ENCODE measurements at places on chromosomes 7 and 10.

DNA sequence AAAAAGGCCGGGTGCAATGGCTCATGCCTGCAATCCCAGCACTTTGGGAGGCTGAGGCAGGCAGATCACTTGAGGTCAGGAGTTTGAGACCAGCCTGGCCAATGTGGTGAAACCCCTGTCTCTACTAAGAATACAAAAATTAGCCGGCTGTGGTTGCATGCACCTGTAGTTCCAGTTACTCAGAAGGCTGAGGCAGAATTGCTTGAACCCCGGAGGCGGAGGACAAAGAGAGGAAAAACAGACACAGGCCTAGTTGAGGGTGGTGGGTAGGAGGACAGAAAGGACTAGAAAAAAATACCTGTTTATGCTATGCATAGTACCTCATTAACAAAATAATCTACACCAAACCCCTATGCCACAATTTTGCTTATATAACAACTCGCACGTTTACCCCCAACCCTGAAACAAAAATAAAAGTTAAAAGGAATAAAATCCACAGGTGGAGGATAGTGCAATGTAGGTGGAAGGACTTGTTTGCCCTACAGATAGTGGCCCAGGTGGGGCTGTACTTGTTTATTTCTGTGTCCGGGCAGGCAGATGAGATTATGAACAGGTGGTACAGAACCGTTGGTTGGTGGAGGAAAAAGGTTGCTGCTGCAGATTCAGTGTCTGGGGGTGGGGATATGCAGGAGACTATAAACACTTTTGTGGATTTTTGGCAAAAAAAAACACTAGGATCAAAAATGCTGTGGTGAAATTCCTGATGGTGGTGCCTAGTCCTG, 5.1 kb downstream of the ZNF680 start:
- DNase-seq, result no peak

- no peak for DNase-seq
Observed at GRCh38 chr10:4807761-4808507, 18.1 kb upstream of the AKR1E2 start.

GRCh38 chr10:12549297-12549696, 199.9 kb downstream of the CAMK1D start:
- DNase-seq, result no peak

DNA sequence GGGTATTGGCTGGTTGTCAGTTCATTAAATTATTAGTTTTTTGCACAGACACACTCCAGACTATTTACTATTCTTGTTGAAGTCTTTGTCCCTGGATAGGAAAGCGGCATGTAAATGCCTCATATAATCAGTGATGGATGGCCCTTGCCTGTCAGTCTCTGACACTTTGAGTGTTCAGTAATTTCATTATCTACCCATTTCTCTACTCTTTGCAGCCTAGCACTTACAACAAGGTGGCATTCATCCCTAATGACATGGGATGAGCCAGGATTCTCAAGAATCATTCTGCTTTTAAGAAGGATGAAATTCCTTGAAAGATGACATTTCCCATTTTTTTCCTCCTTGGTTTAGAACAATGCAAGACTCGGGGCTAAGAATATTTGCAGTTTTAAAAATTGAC, 155.7 kb downstream of the SORCS3 start:
- DNase-seq, result no peak

DNA sequence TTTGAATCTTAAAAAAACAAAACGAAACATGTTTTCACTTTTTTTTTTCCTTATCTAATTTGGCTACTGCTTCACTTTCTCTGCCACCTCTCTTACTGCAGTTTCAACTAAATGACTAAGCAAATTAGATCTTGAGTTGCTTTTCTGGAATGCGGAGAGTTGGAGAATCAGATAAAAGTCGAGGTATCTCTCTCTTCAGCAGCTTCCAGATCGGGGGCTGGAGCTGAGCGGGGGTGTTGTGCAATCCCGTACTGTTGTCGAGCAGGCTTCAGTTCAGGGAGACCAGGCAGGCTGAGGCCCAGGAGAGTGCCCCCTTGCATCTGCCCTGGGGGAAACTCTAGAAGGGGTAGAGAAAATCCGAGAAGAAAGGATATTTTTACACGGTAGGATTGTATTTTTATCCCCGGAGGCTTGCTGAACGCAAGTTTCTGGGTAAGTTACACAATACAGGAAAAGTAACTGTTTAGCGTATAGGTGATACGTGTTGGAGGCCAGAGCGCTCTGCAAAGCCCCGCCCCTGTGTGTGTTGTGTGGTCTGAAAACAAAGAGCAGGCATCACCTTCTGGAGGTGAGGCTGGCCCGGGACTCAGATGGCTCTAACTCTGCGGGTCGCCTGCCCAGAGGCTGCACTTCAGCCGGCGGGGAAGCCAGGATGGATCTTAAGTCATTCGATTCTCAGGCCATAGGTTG, 116.6 kb downstream of the KLF6 start:
- no peak for DNase-seq

- no peak for DNase-seq
Observed at GRCh38 chr10:34814223-34814912, 728 bp downstream of the PARD3 start.

GRCh38 chr7:95411036-95411435, 14.9 kb upstream of the PON3 start:
- no peak for DNase-seq

GRCh38 chr10:50431791-50432190, 180.5 kb upstream of the ASAH2 start:
- DNase-seq, result no peak

- no peak for DNase-seq
Observed at GRCh38 chr7:129008645-129009414, 46.1 kb downstream of the TNPO3 start.

GRCh38 chr7:96224685-96225084, 97.2 kb downstream of the SLC25A13 start:
- no peak for DNase-seq

- no peak for DNase-seq
Observed at GRCh38 chr10:121510201-121510771, 88.0 kb downstream of the FGFR2 start.

GRCh38 chr7:1170741-1171501, 10.9 kb upstream of the ZFAND2A start:
- DNase-seq, result no peak

DNA sequence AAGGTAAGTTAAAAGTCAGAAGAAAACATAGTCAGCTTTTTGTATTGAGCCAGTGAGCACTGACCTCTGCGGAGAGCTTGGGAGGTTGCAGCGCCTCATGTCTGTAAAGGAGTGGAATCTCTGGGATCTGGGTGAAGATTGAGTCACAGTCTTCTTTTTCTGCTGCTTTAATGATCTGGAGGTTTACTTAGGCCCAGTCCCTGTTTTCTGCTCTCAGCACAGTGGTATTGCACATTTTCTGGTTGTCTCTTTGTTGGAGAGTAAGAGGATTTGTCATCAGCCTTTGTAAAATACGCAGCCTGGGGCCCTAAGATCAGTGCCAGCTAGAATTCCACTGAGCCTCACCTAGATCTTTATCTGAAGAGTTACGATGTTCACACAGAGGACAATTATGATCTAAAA, 58.3 kb upstream of the GJD4 start:
- DNase-seq, result no peak

DNA sequence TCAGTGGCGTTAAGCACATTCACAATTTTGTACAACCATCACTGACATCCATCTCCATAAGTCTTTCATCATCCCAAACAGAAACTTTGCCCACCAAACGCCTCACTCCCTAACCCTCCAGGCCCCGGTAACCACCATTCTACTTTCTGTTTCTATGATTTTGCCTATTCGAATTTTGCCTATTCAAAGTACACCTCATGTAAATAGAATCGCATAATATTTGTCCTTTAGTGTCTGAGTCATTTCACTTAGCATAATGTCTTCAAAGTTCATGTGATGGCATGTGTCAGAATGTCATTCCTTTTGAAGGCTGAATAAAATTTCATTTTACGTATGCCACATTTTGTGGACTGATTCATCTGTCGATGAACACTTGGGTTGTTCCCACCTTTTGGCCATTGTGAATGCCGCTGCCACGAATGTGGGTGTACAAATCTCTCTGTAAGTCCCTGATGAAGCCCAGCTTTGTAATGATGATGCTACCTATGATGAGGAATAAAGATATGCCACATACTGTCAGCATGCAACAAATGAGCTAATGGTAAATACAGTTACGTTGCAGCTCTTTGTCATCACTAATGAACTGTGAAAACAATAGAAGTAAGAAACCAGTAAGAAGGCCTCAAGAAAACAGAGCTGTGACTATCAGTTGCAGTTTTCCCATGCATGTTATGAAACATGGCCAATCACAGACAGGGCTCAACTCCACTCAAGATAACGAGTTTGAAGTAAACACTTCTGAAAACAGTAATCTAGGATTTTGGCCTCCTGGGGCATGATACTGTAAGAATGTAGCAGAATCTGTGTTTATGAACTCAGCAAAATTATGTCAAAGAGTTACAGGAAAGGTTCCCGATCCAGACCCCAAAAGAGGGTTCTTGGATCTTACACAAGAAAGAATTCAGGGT, 120.0 kb downstream of the ADAM12 start:
- DNase-seq, result no peak

DNA sequence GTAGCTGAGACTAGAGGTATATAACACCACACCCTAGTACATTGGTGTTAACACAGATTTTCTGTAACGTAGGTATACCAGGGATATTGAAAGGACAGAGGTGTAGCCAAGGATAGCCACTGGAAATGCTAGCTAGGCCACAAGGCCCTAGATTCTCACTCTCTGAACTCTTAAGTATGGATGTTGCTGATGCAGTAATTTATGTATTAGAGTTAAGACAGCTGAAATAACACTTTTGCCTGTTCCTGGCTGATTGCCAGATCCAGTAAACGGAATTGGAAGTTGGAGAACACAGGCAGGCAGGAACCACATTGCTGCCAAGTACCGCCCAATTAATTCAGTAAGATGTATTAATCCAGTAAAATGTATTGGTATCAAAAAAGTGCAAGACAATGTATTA, 1.8 kb downstream of the CALU start:
- DNase-seq, result no peak

- no peak for DNase-seq
Observed at GRCh38 chr7:128841921-128842673, 11.9 kb downstream of the FLNC start.

GRCh38 chr7:35482231-35482630, 212.7 kb downstream of the HERPUD2 start:
- DNase-seq, result no peak

GRCh38 chr7:158280448-158281144, 307.0 kb downstream of the PTPRN2 start:
- DNase-seq, result no peak

GRCh38 chr10:15152556-15152955, 15.9 kb downstream of the NMT2 start:
- DNase-seq, result no peak

- no peak for DNase-seq
Observed at GRCh38 chr7:122136078-122136477, 8.0 kb downstream of the AASS start.

- no peak for DNase-seq
Observed at GRCh38 chr10:119159332-119159731, 6.2 kb downstream of the SFXN4 start.

DNA sequence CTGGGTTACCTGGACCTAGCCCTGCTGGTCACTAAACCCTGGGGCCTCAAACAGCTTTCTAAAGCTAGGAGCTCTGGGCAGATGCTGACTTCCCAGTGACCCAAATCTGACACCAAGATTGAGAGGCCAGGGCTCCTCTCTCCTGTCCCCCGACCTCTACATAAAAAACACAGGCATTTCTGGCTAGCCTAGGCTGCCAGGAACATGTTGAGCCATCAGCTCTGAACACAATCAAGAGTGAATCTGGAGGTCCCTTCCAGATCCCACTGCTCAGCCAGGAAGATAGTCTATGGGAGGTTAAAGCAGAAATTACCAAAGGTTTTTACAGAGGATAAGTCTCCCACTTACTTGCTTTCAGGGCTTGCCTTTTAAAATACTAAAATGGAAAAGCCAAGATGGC, 22.1 kb upstream of the PDE1C start:
- DNase-seq, result no peak

DNA sequence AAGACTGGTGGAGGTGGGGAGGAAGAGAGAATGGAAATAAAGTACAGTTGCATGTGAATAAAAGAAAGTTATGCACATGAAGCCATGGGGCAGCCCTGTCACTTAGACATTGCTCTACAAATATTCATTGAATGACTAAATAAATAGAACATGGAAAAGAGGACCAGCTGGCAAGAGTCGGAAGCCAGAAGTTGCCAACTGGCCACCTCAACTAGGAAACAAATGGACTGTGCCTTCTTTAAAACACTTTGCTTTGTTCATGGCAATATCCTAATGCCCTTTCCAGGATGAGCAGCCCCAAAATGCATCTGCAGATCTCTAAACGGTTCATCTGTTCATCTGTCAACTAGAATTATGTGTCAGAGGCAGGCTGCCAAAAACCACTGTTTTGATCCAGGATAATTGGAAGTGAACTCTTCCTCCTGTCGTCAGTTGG, 157.3 kb downstream of the NOC3L start:
- DNase-seq, result no peak

- no peak for DNase-seq
Observed at GRCh38 chr10:133180965-133181639, 21.1 kb downstream of the KNDC1 start.

GRCh38 chr7:39459636-39460035, 106.6 kb upstream of the YAE1 start:
- no peak for DNase-seq

DNA sequence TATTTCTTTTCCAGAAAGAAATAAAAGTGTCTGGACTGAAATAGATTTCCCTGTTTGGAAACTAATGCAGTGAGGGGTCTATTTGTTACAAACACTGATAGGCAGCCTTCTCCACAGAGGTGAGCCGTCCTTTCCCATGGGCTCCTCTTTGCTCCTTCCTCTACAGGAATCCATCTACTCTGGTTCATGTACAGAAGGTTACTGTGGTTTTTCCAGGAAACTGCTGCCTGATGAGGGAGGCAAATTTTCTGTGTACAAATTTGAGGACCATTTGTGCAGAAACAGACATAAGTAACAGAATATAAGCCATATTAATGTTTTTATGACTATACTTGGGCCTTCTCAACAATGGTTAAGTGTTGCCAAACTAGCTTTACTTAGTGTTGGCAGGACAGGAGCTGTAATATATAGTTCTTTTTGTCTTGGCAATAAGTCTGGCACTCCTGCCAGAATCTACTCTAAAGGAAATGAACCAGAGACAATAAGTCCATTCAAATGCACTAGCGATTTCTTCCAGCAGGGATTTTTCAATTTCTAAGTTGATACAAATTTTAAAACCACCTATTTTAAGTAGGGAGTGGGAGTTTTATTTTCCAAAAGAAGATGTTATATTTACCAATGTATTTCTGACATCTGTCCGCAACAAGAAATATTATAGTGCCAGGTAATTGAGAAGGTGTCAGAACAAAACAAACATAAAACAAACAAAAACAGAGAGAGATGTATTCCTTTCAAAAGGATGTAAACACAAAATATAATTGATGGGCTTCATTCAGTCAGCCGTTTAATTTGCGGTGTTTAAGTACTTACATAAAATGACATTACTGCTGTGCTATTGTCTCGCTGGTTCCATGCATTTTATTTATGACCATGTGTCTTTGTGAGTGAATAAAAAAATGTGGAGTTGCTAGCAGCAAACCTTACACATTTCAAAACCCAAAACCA, 91.0 kb upstream of the NFE2L3 start:
- DNase-seq, result peak; percentile 96

GRCh38 chr7:30263090-30263710, 21.2 kb upstream of the ZNRF2 start:
- no peak for DNase-seq

GRCh38 chr7:139718141-139718540, 59.7 kb downstream of the HIPK2 start:
- DNase-seq, result no peak
